ENCODE measurements at places on chromosomes 7 and 10. TPM values are rescaled to one million over a fixed set of nuclear protein-coding genes. Genes with fewer than 3 reads are reported as not detected.
A peak's percentile ranks its signal among the peaks of the same experiment; 100 is the strongest.

Gene PRKRIP1
- total RNA-seq, result 30.3 TPM

Gene RAMP3
- 6.2 TPM for total RNA-seq

DNA sequence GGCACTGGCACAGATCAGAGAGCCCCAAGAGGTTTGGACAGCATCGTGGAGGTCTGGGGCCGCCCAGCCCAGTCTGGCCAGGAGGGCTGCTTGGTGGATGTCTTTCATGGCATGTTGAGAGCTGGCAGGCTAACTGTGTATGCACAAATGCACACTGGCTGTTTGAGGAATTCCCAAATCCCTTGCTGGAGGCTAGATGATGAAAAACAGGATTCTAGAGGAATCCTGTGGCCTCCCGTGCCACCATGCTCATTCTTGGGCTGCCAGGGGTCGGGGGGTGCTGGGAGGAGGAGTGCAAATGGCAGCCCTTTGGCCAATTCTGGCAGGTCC is 26.5 kb downstream of the LEP start:
- no peaks in the 10 kb centered on the region for H3K36me3 ChIP-seq
- no peak for DNase-seq
- no peaks in the 10 kb centered on the region for H3K27me3 ChIP-seq
- no peak overlapping the region for H3K27ac ChIP-seq

- DNase-seq, result no peak
- H3K27ac ChIP-seq, result no peak overlapping the region
- no peaks in the 10 kb centered on the region for H3K36me3 ChIP-seq
Observed at GRCh38 chr7:157027568-157028198, 17.2 kb upstream of the MNX1 start.

Gene LRRC61
- total RNA-seq, result not detected

- no peak overlapping the region for H3K4me3 ChIP-seq
- peaks cover 82% of the 10 kb centered on the region for H3K36me3 ChIP-seq
- no peak for DNase-seq
- no peak overlapping the region for H3K27ac ChIP-seq
- peaks cover 9% of the 10 kb centered on the region for H3K4me1 ChIP-seq
Observed at GRCh38 chr10:3132036-3133025, 40.3 kb downstream of the PITRM1 start.

Gene IKZF1
- 139 TPM for total RNA-seq

Gene DBF4
- 11.7 TPM for total RNA-seq

GRCh38 chr7:39045231-39045630 is 67.5 kb downstream of the POU6F2 start:
- no peak overlapping the region for H3K4me3 ChIP-seq
- no peaks in the 10 kb centered on the region for H3K27me3 ChIP-seq
- no peaks in the 10 kb centered on the region for H3K4me1 ChIP-seq

GRCh38 chr7:16619979-16620408 is 25.6 kb downstream of the ANKMY2 start:
- H3K27me3 ChIP-seq, result no peaks in the 10 kb centered on the region
- no peak overlapping the region for H3K4me3 ChIP-seq
- no peak overlapping the region for H3K27ac ChIP-seq
- H3K36me3 ChIP-seq, result peaks cover 12% of the 10 kb centered on the region

GRCh38 chr10:25565570-25565969 is 368.5 kb upstream of the MYO3A start:
- H3K4me1 ChIP-seq, result no peaks in the 10 kb centered on the region
- DNase-seq, result no peak
- H3K36me3 ChIP-seq, result no peaks in the 10 kb centered on the region

DNA sequence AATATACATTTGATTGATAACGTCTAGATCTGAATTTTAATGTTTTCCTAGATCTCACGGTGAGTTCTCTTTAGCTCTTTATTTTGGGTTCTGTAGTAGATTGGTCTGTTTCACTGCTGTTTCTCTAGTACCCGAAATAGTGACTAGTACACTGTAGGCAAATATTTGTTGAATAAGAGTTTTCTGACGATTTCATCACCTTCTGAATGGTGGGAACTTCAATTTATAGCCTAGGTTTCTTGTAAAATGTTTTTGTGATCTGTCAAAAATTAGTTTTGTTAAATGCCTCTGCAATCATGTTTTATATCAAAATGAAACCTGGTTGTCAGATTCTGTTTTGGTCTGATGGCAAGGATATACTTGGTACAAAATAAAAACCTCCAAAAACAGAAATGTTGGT is 10.2 kb downstream of the PDCD4 start:
- peaks cover 32% of the 10 kb centered on the region for H3K4me1 ChIP-seq
- H3K4me3 ChIP-seq, result no peak overlapping the region
- H3K27ac ChIP-seq, result peak overlapping the region; percentile 49
- peaks cover 58% of the 10 kb centered on the region for H3K36me3 ChIP-seq

DNA sequence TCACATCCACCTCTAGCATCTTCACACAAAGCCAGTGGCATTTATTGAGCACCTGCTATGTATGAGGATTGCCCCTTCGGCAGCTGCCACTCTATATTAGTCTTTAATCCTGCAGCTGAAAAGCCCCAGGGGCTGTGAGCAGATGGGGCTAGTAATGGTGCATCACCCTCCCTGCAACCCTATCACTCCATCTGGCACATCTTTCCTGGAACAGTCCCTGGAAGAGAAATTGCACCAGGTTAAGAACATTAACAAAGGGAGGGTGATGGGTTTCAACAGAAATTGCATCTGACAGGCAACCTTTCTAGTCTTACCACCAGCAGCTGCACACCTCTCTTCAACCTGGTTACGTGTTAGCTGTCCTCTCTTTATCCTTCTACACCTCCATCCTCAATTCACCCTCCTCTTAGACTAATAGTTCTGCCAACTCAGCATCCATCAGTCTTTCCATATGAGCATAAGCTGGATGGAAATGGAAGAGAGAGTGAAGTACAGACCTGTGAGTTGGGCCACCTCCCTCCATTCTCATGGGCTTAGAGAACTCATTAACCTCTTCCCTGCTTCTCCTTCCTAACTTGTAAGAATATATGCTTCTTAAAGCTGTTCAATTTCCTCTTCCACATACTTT is 168.6 kb upstream of the NEBL start:
- no peaks in the 10 kb centered on the region for H3K36me3 ChIP-seq
- H3K4me3 ChIP-seq, result no peak overlapping the region
- H3K27me3 ChIP-seq, result no peaks in the 10 kb centered on the region
- H3K27ac ChIP-seq, result no peak overlapping the region
- no peak for DNase-seq
- H3K4me1 ChIP-seq, result no peaks in the 10 kb centered on the region

DNA sequence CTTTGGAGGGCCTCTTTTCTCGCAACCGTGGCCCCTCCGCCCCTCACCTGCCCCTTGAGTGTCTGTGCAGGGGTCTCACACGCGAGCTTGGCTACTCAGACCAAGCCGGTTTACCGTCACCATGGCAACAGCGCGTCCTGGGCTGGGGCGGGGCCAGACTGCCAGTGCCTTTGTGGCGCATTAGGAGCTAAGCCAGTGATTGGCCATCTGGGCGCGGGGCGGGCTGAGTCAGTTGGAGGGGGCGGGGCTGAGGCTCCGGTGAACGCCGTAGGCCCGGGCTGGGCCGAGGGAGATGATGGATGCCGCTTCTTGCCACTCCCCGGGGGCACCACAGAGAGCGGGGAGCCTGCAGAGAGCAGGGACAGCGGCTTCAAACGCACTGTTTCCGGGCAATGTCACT is 48.7 kb upstream of the FXYD4 start:
- no peak overlapping the region for H3K27ac ChIP-seq
- H3K4me3 ChIP-seq, result peak overlapping the region; percentile 35

Gene TSPAN33
- 8.4 TPM for total RNA-seq

Gene LRIT2
- not detected for total RNA-seq

Gene KIFBP
- 16.9 TPM for total RNA-seq

Gene MNX1
- not detected for total RNA-seq

Data from stomach (tissue), 19 donors.